ENCODE measurements at places on chromosomes 2 and 18. TPM values are rescaled to one million over a fixed set of nuclear protein-coding genes. Genes with fewer than 3 reads are reported as not detected.

Gene KRTCAP3
- 0.63 TPM for total RNA-seq

Gene IGFBP2
- 136 TPM for total RNA-seq

Gene CCBE1
- 3.2 TPM for total RNA-seq

Gene ATOH8
- 23.3 TPM for total RNA-seq

Gene SIGLEC15
- 0.19 TPM for total RNA-seq

Gene ARHGAP15
- total RNA-seq = 7.0 TPM

Gene CREB1
- 50.5 TPM for total RNA-seq

Gene RGPD8
- 4.1 TPM for total RNA-seq

Gene UPP2
- total RNA-seq = not detected

Gene SGPP2
- total RNA-seq = 2.3 TPM

Gene CROCC2
- total RNA-seq = not detected

Gene EGR4
- not detected for total RNA-seq

- no peak for DNase-seq
- no peaks in the 10 kb centered on the region for H3K4me1 ChIP-seq
- H3K27ac ChIP-seq = no peak overlapping the region
- no peaks in the 10 kb centered on the region for H3K36me3 ChIP-seq
Measured at GRCh38 chr18:50009773-50010335, 185.1 kb downstream of the MYO5B start.

- no peaks in the 10 kb centered on the region for H3K36me3 ChIP-seq
- H3K27ac ChIP-seq = no peak overlapping the region
- peaks cover 10% of the 10 kb centered on the region for H3K4me1 ChIP-seq
Measured at GRCh38 chr2:86372641-86373502, 35.4 kb upstream of the REEP1 start.

DNA sequence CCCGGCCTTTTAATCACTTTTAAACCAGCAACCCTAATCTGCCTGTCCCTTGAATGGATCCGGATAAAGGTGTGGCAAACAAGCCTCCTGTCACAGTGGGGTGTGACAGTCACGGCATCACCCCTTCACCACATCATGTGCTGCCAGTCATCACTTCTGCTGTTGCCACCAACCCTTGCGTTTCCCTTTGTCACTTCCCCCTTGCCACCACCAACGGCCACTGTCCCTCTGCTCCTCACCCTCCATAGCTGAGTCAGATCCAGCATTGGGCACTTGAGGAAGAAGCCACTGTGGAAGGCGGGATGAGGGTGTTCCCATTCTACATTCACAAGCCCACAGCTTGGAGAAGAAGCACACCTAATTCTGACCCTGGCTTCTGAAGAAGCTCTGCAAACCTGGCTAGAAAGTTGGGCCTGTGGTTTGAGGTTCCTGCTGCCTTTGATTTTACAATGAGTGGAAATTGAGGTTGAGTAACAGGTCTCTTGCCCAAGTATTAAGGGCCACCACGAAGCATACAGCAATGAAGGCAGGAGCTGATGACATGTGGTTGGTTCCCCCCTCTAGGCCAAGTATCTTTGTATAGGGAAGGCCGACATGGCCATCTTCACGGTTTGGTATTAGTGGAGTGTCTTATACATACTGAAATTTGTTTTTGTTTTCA lies 22.9 kb upstream of the DARS1 start:
- H3K36me3 ChIP-seq = no peaks in the 10 kb centered on the region
- DNase-seq = peak; percentile 33
- H3K4me3 ChIP-seq = no peak overlapping the region
- H3K27ac ChIP-seq = no peak overlapping the region
- H3K4me1 ChIP-seq = peaks cover 28% of the 10 kb centered on the region
- no peaks in the 10 kb centered on the region for H3K27me3 ChIP-seq

DNA sequence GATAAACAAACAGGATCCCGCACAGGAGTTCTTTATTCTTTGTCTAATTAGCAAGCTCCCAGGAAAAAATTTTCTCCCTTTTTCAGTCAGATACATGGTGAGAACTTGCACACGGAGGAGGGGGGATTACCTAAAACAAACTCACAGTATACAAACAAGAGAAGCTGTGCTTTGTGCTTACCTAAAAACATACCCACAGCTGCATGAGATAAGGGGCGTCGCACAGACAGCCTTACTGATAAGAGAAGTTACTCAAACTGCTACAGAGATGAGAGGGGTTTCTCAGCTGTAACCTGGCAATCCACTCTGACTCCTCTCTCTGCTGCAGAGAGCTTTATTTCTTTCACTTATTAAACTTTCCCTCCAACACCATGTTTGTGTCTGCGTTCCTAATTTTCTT lies 32.9 kb upstream of the ST3GAL5 start:
- no peaks in the 10 kb centered on the region for H3K36me3 ChIP-seq
- no peaks in the 10 kb centered on the region for H3K27me3 ChIP-seq
- H3K27ac ChIP-seq = peak overlapping the region; percentile 46

GRCh38 chr2:23366720-23367119 lies 18.3 kb upstream of the KLHL29 start:
- no peak for DNase-seq
- peaks cover 55% of the 10 kb centered on the region for H3K27me3 ChIP-seq
- no peaks in the 10 kb centered on the region for H3K4me1 ChIP-seq
- H3K27ac ChIP-seq = no peak overlapping the region

GRCh38 chr18:10076502-10077030 lies 162.8 kb downstream of the VAPA start:
- H3K4me3 ChIP-seq = no peak overlapping the region
- DNase-seq = no peak
- no peaks in the 10 kb centered on the region for H3K27me3 ChIP-seq
- no peak overlapping the region for H3K27ac ChIP-seq

DNA sequence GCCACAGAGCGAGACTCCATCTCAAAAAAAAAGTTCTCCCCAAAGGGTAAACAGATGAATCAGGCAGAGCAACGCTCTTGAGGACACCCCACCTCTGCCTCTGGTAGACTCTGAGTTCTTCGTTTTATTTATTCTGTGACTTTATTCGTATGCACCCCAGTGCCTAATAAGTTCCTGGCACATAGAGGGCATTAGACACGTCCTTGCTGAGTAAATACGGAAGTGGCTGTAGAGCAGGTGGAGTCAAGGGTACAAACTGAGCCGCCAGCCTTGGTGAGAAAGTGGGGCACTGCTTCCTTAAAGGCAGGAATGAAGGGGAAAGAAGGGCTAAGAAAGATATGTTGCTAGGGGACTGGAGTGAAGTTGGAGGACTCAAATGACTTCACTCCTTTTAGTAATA lies 12.9 kb downstream of the SULT1C2 start:
- H3K27ac ChIP-seq = no peak overlapping the region
- H3K4me1 ChIP-seq = no peaks in the 10 kb centered on the region
- H3K4me3 ChIP-seq = no peak overlapping the region
- H3K27me3 ChIP-seq = no peaks in the 10 kb centered on the region
- DNase-seq = no peak
- no peaks in the 10 kb centered on the region for H3K36me3 ChIP-seq

GRCh38 chr2:135055182-135055786 lies 3.2 kb downstream of the RAB3GAP1 start:
- no peaks in the 10 kb centered on the region for H3K27me3 ChIP-seq
- peak overlapping the region; percentile 39 for H3K27ac ChIP-seq
- peak overlapping the region; percentile 87 for H3K4me3 ChIP-seq
- H3K4me1 ChIP-seq = peaks cover 87% of the 10 kb centered on the region
- DNase-seq = no peak

DNA sequence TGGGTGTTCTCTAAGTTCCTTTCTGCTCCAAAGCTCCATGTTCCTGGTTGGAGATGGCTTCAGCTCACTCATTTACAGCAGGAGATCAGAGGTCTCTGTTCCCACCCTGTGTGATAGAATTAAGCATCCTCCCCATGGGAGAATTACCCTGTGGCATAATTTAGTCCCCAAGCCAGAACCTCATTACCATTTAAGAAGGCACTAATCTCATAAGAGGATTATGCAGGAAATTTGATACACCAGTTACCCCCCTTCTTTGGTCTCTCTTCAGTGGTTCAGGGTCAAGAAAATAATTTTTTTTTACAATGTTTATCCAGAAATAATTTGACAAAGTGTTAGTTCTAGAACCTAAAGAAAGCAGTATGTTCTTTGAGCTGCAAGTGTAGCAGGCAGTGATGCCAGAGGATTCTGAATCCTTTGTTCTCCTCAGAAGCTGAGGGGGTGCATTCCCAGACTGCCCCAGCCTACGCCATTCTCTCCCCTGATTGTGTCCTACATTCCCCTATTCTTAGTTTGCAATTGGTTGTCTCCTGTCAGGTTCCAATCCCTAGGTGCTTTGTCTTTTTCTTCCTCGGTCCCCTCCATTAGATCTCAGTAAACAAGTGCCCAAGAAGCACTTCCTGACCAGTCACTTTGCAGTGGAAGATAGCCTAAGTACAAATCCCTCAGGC lies 163.6 kb downstream of the PRKCE start:
- no peaks in the 10 kb centered on the region for H3K27me3 ChIP-seq
- H3K4me3 ChIP-seq = no peak overlapping the region

DNA sequence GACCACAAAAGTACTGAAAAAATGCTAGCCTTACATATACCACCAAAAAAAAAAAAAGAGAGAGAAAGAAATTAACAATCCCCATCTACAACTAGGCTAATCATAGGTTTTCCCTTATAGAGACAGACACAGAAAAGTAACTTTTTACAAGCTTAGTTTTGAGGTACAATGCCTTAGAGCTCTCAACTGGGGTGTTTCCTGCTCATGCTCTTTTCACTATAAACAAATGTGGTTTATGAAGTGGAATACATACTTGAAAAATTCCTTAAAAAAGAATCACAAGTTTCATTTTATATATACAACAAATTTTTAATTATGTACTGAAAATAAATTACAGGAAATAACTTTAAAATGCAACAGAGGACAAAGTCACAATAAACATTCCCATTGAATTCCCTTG lies 82.5 kb downstream of the ATL2 start:
- H3K27me3 ChIP-seq = no peaks in the 10 kb centered on the region
- H3K4me3 ChIP-seq = no peak overlapping the region
- H3K36me3 ChIP-seq = peaks cover 41% of the 10 kb centered on the region
- no peak for DNase-seq
- no peak overlapping the region for H3K27ac ChIP-seq
- H3K4me1 ChIP-seq = no peaks in the 10 kb centered on the region

DNA sequence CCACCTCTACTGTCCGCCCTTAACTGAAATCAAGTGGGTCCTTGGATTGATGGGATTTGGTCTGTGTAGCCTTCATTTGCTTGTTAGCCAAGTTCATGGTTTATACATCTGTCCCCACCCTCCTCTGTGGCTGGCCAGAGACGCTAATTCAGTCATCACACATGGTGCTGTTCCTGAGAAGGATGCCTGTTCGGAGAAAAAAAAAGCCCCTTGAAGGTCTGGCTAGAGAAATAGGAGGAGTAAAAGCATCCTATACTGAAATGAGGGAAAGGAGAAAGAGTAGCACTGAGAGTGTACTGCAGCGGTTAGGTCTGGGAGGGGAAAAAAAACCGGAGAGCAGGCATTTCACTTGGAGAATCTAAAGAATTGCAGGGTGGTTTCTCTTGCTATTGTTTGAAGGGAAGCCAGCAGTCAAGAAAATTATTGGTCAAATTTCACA lies 180.6 kb upstream of the EPAS1 start:
- no peak overlapping the region for H3K4me3 ChIP-seq
- H3K36me3 ChIP-seq = no peaks in the 10 kb centered on the region
- H3K4me1 ChIP-seq = peaks cover 67% of the 10 kb centered on the region
- no peak for DNase-seq

- H3K4me1 ChIP-seq = no peaks in the 10 kb centered on the region
- no peak overlapping the region for H3K27ac ChIP-seq
- H3K36me3 ChIP-seq = no peaks in the 10 kb centered on the region
- no peak overlapping the region for H3K4me3 ChIP-seq
- DNase-seq = no peak
- H3K27me3 ChIP-seq = no peaks in the 10 kb centered on the region
Measured at GRCh38 chr2:137123226-137123625, 357.9 kb downstream of the THSD7B start.

GRCh38 chr2:40164736-40165508 lies 287.0 kb downstream of the SLC8A1 start:
- peak overlapping the region; percentile 76 for H3K27ac ChIP-seq
- H3K4me1 ChIP-seq = peaks cover 88% of the 10 kb centered on the region
- H3K4me3 ChIP-seq = no peak overlapping the region
- no peaks in the 10 kb centered on the region for H3K27me3 ChIP-seq
- no peak for DNase-seq
- H3K36me3 ChIP-seq = peaks cover 50% of the 10 kb centered on the region

- no peaks in the 10 kb centered on the region for H3K36me3 ChIP-seq
- H3K27ac ChIP-seq = no peak overlapping the region
- no peaks in the 10 kb centered on the region for H3K27me3 ChIP-seq
- DNase-seq = no peak
- H3K4me3 ChIP-seq = no peak overlapping the region
Measured at GRCh38 chr2:151728804-151729414, 5.4 kb downstream of the NEB start.

DNA sequence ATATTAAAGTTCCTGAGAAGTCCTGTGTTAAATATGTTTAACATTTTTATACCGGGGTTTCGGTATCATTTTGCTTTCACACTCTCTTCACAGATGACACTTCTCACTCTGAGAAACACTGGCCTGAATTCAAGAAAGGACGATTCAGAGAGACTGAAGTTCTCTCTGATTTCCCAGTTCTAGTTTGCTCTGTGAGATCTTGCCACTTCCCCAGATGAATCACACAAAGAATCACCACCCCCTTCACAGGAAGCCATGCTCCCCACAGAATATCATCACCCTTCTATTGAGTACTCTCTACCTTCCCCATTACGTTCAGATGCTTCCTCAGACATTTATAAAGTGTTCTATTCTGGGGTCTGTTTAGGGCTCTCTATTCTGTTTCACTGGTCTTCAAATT lies 16.1 kb upstream of the CD207 start:
- H3K27ac ChIP-seq = no peak overlapping the region
- no peak overlapping the region for H3K4me3 ChIP-seq
- DNase-seq = no peak
- no peaks in the 10 kb centered on the region for H3K4me1 ChIP-seq
- H3K36me3 ChIP-seq = no peaks in the 10 kb centered on the region

GRCh38 chr18:56067969-56068671 lies 480.1 kb upstream of the TCF4 start:
- DNase-seq = no peak
- peak overlapping the region; percentile 71 for H3K27ac ChIP-seq
- no peak overlapping the region for H3K4me3 ChIP-seq
- peaks cover 25% of the 10 kb centered on the region for H3K4me1 ChIP-seq

DNA sequence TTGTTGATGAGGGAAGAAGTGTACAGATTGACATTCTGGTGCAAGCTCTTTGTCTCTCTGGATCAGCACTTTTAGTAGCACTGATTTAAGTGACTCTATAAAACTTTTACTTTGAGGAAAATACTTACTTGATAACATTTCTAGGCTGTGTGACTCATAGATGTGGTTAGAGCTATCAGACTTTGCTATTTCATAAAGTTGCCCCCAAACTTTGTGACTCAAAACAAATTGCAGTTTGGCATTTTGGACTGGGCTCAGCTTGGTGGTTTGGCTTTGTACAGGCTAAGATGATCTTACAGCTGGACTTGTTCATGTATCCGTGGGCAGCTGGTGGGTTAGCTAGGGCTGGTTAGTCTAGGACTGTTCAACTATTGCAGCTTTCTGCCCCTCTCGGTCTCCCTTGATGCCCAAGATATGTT lies 42.1 kb upstream of the GLS start:
- H3K27me3 ChIP-seq = no peaks in the 10 kb centered on the region
- no peak overlapping the region for H3K27ac ChIP-seq
- H3K4me1 ChIP-seq = peaks cover 11% of the 10 kb centered on the region
- H3K4me3 ChIP-seq = no peak overlapping the region
- DNase-seq = no peak
- no peaks in the 10 kb centered on the region for H3K36me3 ChIP-seq

GRCh38 chr18:2898186-2898640 lies 51.4 kb downstream of the EMILIN2 start:
- no peaks in the 10 kb centered on the region for H3K36me3 ChIP-seq
- peak overlapping the region; percentile 27 for H3K27ac ChIP-seq
- no peak overlapping the region for H3K4me3 ChIP-seq
- peaks cover 76% of the 10 kb centered on the region for H3K4me1 ChIP-seq

GRCh38 chr2:236608710-236609109 lies 39.1 kb downstream of the ACKR3 start:
- DNase-seq = no peak
- no peak overlapping the region for H3K4me3 ChIP-seq
- no peaks in the 10 kb centered on the region for H3K27me3 ChIP-seq

Measured in left ventricle myocardium inferior (tissue), 1 donor.